Activated naive CD8-positive, alpha-beta T cell treated with anti-CD3 and anti-CD28 coated beads, Interleukin-2, amount 50 U/mL, for 16 hours (primary cell): ENCODE measurements at places on chromosomes 3 and 15.

DNA sequence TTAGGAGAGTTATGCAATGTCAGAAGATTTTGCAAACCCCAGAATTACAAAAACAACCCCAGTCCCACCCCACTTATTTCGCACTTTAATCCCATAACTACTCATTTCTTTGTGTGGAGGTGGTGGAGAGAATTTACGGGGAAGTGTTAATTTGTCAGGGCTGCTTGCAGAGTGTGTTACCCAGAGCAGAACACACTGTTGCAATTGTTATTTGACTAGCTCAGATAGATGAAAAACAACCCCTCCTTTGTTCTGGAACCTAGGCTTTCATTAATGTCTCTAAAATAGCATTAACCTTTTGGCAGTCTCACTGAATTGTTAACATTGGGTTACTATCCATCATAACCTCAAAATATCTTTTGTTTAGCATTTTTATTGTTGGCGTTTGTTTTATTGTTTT is 55.8 kb upstream of the MINAR1 start:
- DNase-seq = no peak

GRCh38 chr3:124463234-124463633 is 267.0 kb upstream of the UMPS start:
- no peak for DNase-seq

GRCh38 chr3:15007681-15008141 is 57.4 kb downstream of the MRPS25 start:
- no peak for DNase-seq

DNA sequence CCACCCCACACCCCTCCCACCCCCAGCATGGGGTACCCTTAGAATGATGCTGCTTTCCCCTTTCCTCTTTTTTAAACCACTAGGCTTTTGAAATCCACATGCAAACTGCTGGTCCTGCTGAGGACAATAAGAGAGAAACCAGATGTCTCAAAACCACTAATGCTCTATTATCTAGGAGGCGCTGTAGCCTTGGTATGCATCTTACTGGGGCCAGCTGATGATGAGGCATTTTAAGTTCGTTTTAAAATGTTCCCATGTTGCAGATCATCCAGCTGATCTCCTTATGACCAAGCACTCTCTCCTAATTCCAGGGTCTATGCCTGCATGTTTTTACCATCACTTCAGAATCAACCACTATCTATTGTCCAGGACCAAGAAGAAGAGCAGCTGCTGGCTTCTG is 1.3 kb downstream of the NME9 start:
- DNase-seq = no peak
